ENCODE measurements at places on chromosomes 11 and 22.

GRCh38 chr11:69654660-69655478, 13.9 kb downstream of the CCND1 start:
- no peak for DNase-seq

DNA sequence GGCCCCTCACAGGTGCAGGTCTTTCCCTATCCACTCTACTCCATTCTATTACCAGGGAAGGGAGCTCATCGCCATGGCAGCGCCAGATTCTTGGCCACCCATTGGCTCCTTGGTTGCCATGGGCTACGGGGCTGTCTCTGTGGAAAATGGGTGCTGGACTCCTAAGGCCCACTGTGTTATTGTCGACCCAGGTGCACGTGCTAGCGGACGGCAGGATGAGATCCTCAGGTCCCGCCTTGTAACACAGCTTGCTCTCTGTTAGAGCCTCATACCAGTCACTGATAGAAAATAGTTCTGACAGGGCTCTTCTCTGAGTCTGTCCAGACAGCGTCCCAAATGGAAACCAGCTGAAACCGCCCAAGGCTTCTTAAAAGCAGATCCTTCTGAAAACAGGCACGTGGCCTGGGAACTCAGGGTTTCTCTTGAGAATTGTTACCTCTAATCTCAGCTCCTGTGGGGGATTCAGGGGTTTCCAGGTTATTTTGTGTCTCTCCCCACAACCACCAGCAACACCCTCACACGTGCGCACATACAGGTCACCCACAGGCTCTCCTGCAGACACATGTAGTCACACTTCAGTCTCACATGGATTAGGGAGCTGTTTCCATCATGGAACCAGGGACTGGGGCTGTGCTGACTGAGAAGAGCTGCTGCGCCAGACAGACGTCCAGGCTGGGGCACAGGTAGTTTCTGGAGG, 1.5 kb downstream of the TUB start:
- no peak for DNase-seq

DNA sequence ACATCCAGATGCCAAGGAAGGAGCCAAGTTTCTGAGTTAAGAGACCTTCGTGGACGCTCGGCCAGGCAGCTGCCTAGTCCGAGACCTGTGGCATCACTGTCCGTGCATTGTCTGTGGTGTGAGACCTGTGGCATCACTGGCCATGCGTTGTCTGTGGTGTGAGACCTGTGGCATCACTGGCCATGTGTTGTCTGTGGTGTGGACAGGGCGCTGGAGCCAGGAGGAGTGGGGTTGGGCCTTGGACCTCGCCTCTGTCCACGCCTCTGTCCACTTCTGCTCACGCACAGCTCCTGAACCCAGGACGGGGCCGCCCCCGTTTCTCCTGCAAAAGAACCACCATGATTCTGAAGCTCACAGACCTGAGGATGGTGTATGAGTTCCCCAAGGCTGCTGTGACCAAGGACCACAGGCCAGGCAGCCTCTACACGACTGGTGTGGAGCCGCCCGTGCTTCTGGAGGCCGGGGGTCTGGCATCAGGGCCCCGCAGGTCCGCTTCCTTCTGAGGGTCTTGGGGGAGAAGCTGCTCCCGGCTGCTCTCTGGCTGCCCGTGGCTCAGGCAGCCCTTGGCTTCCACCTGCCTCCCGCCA, 1218.3 kb downstream of the BRD1 start:
- no peak for DNase-seq

DNA sequence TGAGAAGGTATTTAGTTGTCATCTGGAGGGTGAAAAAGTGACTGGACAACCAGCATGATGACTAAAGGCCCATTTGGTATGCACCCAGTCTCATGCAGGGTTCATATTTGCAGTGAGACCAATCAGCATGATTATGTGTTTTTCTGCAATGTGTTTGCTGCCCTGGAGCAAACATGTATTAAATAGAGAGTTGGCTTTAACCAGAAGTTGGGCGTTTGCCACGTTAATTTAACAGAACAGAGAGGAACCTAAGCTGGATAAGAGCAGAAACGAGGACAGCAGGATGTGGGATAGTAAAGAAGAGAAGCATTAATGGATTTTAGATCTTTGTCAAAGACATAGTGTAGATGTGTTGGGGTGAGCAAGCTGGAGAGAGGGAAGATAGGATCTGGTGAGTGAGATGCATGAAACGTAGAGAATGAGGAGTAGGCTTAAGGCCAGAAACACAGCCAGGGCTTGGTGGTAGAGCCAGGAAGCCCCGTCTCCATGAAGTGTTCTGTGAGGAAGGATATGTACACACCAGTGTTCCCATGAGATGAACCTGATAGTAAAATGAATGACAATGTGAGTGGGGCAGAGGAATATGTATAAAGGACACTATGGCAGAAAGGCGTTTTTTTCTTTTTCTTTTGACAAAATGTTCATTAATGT, 164.0 kb upstream of the PDGFD start:
- no peak for DNase-seq

GRCh38 chr11:20112291-20113148, 47.8 kb downstream of the DBX1 start:
- peak; percentile 30 for DNase-seq

GRCh38 chr22:49163258-49163959, 664.3 kb downstream of the BRD1 start:
- DNase-seq, result no peak

- DNase-seq, result no peak
Observed at GRCh38 chr11:119300198-119300964, 16.5 kb downstream of the MCAM start.

DNA sequence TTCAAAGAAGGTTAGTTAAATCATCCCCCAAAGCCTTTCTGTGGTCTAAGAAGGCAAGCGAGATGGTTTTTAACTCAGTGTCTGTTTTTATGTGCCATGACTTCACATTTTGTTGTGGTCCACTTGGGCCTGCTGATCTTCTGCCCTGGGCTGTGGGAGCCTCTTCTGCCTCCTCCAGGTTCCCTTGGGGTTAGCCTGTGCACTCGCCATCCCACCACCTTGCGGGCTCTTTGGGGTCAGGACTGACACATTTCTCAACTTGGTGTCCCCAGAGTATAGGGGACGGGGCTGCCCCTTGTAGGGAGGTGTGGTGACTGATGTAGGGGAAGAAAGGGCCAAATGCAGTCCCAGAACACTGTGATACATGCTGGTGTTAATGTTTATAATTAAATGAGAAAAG, 207.0 kb downstream of the TBC1D22A start:
- DNase-seq, result peak; percentile 65

DNA sequence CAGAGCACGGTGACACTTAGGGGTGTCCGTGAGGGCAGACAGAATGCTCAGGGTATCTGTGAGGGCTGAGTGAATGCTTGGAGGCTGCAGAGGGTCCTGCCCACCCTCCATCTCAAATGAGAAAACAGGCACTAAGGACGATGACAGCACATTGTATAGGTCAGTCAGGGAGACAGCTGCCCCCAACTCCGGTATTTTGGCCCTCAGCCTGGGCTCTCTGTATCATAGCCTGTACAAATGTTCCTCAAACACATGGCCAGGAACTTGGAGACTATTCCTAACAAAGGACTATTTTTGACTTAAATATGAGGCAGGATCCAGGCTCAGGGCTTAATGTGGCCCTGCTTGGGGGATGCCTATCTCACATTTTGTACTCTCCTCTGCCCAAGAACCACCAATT, 145.4 kb downstream of the OPCML start:
- DNase-seq, result no peak

DNA sequence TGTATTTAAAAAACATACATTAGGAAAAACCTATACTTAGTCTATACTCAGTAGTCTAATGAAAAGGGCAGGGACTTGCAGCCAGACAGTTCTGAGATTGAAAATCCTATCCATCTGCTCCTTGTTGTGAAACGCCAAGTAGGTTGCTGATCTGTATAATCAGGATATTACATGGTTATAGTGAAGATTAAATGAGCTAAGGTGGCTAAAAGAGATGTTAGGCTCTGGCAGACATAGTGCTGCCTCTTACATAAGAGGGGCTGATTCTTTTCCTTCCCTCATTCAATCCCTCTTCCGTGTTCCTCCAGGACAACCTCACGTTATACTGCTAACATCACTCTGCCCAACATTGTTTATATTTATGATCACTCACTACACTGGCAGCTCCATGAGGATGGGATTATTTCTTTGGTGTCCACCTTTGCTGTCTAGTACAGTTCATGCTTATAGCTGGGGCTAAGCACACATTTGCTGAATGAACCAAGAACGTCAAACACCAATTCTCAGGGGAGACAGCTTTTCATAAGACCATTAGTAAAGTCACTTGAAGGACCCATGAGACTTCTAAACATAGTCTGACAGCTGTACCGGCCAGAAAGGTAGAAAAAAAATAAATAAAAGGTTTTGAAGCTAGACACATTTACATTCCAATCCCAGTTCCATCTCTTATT, 46.3 kb downstream of the GAB2 start:
- no peak for DNase-seq

DNA sequence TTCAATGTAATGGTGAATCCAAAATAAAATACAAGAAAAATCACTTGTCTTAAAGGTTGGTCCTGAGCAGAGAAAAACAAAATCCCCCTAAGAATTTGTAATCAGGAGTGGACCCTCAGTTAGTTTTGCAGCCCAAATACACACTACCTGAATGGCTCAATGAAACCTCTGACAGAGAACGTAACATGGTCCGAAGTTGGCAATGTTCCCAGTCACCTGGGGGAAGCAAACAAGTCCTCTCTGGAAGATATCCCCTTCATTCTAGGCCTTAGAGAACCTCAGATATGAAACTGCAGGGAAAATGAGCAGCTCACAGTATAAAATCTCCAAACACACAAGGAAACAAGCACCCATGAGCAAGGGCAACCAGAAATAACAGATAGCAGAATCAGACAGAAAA, 58.2 kb downstream of the MORC2 start:
- no peak for DNase-seq

- DNase-seq, result peak; percentile 31
Observed at GRCh38 chr11:129766898-129767604, 48.6 kb upstream of the TMEM45B start.

GRCh38 chr11:117809236-117810055, 12.4 kb upstream of the DSCAML1 start:
- peak; percentile 47 for DNase-seq

- peak; percentile 27 for DNase-seq
Observed at GRCh38 chr22:39748877-39749276, 144.7 kb downstream of the ENTHD1 start.

GRCh38 chr11:97355230-97355629, 965.4 kb downstream of the JRKL start:
- DNase-seq, result no peak

DNA sequence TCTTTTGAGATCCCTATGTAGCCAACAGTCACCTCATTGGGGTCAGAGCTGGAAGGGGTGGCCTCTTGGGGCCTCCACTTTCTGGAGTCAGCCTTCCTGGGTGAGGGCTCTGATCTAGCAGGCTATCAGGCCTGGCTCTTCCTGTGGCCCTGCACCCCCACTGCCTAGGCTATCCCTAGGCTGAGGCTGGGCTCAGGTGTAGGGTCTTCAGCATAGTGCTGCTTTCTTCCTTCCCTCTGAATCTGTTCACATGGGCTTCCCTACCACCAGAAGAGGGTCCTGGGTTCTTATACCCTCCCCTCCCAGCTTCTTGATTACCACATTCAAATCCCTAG, 456 bp upstream of the SPI1 start:
- no peak for DNase-seq

DNA sequence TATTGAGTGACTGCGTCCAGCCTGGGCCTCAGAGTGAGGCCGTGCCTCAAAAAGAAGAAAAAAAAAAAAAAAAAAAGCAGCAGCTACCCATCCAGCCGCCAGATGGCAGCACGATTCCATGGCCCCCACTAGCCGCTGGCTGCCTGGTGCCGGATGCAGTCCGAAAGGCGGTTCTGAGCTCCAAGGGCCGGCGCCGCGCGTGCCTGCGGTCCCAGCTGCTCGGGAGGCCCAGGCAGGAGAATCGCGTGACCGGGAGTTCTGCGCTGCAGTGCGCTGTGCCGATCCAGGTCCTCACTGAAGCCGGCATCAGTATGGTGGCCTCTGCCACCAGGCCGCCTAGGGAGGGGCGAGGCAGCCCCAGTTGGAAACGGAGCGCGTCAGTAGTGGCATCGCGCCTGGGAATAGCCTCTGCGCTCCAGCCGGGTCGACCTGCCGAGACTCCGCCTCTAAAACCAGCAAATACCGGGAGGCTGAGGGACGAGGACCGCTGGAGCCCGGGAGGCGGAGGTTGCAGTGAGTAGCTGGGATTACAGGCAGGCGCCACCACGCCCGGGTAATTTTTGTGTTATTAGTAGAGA, 19.3 kb downstream of the SCARF2 start:
- DNase-seq, result peak; percentile 79

- no peak for DNase-seq
Observed at GRCh38 chr11:130051082-130051481, 18.6 kb upstream of the APLP2 start.

- no peak for DNase-seq
Observed at GRCh38 chr11:58059007-58059350, 28.2 kb downstream of the OR6Q1 start.

GRCh38 chr22:47107431-47107830, 345.0 kb downstream of the TBC1D22A start:
- no peak for DNase-seq

- no peak for DNase-seq
Observed at GRCh38 chr11:56846631-56847576, 98.4 kb upstream of the OR9G4 start.

GRCh38 chr11:45289369-45289768, 3.2 kb upstream of the SYT13 start:
- no peak for DNase-seq

- DNase-seq, result no peak
Observed at GRCh38 chr22:36069368-36069767, 40.7 kb upstream of the RBFOX2 start.

GRCh38 chr22:44730490-44731356, 21.7 kb upstream of the ARHGAP8 start:
- DNase-seq, result no peak

DNA sequence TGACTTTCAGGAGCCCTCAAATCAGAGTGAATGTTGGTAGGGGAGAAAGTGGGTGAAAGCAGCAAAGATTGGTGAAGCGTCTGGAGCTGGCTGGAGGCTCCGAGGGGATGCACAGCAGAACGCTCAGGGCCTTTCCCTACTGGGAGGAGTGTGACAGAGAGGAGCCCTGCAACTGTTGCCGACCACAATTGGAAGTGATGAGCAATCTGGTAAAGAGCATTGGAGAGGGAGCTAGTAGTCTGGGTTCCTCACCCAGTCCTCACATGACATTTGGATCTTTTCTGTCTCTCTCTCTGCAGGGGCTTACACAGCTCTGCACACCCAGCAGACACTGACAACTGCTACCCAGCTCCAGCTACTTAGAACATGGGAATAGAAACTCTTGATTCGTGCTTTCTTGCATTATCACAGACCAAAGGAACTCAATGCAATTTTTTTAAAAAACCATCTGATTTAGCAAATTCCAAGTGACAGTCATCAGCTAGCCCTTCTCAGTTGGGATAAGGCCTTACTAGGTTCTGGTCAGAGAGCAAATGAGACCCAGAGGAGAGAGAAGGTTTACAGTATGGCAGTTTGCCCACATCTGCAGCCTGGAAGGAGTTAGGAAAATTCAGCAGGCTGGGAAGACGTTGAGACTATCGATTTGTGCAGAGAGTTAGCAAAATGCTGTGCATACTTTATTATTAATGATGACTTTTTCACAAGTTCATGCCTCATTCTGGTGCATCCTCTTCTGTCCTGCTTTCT, 278.0 kb upstream of the PLET1 start:
- DNase-seq, result no peak

Measured in activated CD4-positive, alpha-beta T cell treated with anti-CD3 and anti-CD28 coated beads, Interleukin-2, Interleukin-6, amounts not matched to agents 100 ng/mL and 50 ng/mL, durations not matched to agents 16 hours and 8 hours (primary cell).